ENCODE measurements at places on chromosomes 2 and 18. TPM values are rescaled to one million over a fixed set of nuclear protein-coding genes. Genes with fewer than 3 reads are reported as not detected.
A peak's percentile ranks its signal among the peaks of the same experiment; 100 is the strongest.

DNA sequence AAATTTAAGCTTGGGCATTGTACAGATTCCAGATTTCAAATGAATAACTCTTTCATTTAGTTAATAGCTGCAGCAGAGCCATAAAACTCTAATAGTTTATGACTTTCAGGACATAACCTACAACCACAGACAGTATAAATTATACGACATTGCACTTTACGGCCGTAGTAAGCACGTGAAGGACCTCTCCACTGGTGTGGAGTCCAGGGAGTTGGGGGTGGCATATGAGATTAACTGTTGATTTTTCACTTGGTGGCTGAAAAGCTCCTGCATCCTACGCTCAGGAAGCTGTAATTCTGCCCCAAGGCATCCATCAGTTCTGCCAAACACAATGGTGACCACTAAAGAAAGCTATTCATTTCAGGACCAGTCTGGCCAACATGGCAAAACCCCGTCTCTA is 376.2 kb downstream of the SOX11 start:
- H3K4me1 ChIP-seq, result no peaks in the 10 kb centered on the region
- no peak overlapping the region for H3K4me3 ChIP-seq
- no peak overlapping the region for H3K27ac ChIP-seq
- H3K27me3 ChIP-seq, result no peaks in the 10 kb centered on the region

GRCh38 chr18:1244397-1245122 is 339.9 kb downstream of the ADCYAP1 start:
- H3K36me3 ChIP-seq, result no peaks in the 10 kb centered on the region
- no peak overlapping the region for H3K4me3 ChIP-seq
- no peaks in the 10 kb centered on the region for H3K4me1 ChIP-seq
- no peaks in the 10 kb centered on the region for H3K27me3 ChIP-seq
- DNase-seq, result no peak
- no peak overlapping the region for H3K27ac ChIP-seq

- no peak overlapping the region for H3K27ac ChIP-seq
- H3K36me3 ChIP-seq, result no peaks in the 10 kb centered on the region
- no peak overlapping the region for H3K4me3 ChIP-seq
- H3K27me3 ChIP-seq, result no peaks in the 10 kb centered on the region
- no peaks in the 10 kb centered on the region for H3K4me1 ChIP-seq
- DNase-seq, result no peak
Measured at GRCh38 chr18:58947136-58947732, 82.6 kb downstream of the ZNF532 start.

- H3K4me3 ChIP-seq, result no peak overlapping the region
- no peaks in the 10 kb centered on the region for H3K27me3 ChIP-seq
- H3K27ac ChIP-seq, result no peak overlapping the region
Measured at GRCh38 chr2:172969609-172970008, 106.0 kb upstream of the MAP3K20 start.

DNA sequence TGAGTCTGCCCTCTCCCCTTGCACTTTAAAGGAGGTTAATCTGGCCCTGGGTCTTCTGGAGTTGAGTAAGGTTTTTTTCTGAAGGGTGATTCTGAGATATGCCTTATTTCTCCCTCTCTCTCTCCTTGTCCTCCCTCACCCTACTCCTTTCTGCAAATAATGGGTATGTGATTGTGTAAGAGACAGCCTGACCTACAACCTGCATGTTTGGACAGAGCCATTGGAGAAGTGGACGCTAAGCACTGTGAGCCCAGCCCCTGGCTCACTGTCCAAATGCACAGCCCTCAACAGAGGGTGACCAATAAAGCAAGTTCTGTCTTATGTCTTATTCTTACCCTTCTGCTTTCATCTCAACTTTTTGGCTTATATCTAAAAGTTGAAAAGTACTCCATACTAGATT is 71.5 kb downstream of the SPP2 start:
- no peaks in the 10 kb centered on the region for H3K4me1 ChIP-seq
- DNase-seq, result no peak
- H3K27ac ChIP-seq, result no peak overlapping the region
- no peak overlapping the region for H3K4me3 ChIP-seq
- no peaks in the 10 kb centered on the region for H3K27me3 ChIP-seq
- no peaks in the 10 kb centered on the region for H3K36me3 ChIP-seq

DNA sequence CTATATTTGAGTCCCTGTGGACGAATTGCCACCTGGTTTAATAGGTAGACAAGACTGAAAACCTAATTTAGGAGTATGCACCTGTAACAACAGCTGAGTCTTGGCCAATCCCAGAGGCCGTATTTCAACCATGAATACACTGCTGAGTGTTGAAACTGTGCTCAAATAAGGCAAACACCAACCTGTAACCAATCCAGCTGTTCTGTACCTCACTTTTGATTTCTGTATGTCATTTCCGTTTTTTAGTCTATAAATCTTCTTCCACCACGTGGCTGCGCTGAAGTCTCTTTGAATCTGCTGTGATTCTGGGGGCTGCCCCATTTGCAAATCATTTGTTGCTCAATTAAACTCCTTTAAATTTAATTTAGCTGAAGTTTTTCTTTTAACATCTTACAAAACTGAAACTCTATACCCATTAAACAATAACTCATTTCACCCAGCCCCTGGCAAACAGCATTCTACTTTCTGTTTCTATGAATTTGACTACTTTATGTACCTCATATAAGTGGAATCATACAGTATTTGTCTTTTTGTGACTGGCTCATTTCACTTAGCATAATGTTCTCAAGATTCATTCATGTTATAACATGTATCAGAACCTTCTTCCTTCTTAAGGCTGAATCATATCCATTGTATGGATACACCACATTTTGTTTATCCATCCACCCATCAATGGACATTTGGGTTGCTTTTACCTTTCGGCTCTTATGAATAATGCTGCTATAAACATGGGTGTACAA is 7.5 kb upstream of the YPEL5 start:
- no peak overlapping the region for H3K4me3 ChIP-seq
- H3K36me3 ChIP-seq, result no peaks in the 10 kb centered on the region
- H3K27ac ChIP-seq, result no peak overlapping the region
- no peaks in the 10 kb centered on the region for H3K4me1 ChIP-seq
- H3K27me3 ChIP-seq, result no peaks in the 10 kb centered on the region

- H3K4me3 ChIP-seq, result no peak overlapping the region
- no peak for DNase-seq
- no peaks in the 10 kb centered on the region for H3K36me3 ChIP-seq
- H3K27ac ChIP-seq, result no peak overlapping the region
- H3K27me3 ChIP-seq, result no peaks in the 10 kb centered on the region
- no peaks in the 10 kb centered on the region for H3K4me1 ChIP-seq
Measured at GRCh38 chr18:36942264-36942663, 113.3 kb downstream of the KIAA1328 start.

- no peak overlapping the region for H3K27ac ChIP-seq
- no peaks in the 10 kb centered on the region for H3K36me3 ChIP-seq
- H3K27me3 ChIP-seq, result no peaks in the 10 kb centered on the region
- peak; percentile 87 for DNase-seq
Measured at GRCh38 chr2:23292024-23292423, 93.0 kb upstream of the KLHL29 start.

DNA sequence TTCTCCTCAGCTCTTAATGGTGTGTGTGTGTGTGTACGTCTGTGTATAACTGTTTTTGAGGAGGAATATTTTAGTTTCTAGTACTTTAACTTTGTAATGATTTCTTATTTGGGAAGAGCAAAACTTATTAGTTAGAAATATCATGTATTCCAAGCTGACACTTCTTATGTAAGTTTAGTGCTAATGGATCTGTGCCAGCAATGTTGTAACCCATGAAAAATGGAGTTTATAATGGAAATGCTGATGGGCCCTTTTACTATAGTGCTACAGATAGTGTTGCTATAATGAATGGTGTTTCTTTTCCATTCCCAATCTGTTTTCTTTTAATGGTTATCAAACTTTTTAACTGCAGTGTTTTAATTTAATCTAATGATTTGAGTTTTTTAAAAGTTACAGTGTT is 49.8 kb upstream of the OTX1 start:
- peaks cover 3% of the 10 kb centered on the region for H3K4me1 ChIP-seq
- H3K36me3 ChIP-seq, result peaks cover 15% of the 10 kb centered on the region
- no peak overlapping the region for H3K27ac ChIP-seq
- H3K4me3 ChIP-seq, result no peak overlapping the region
- DNase-seq, result no peak
- no peaks in the 10 kb centered on the region for H3K27me3 ChIP-seq

- DNase-seq, result no peak
- H3K36me3 ChIP-seq, result no peaks in the 10 kb centered on the region
- no peaks in the 10 kb centered on the region for H3K4me1 ChIP-seq
- no peak overlapping the region for H3K4me3 ChIP-seq
- H3K27me3 ChIP-seq, result no peaks in the 10 kb centered on the region
Measured at GRCh38 chr2:111031546-111032478, 88.9 kb upstream of the BCL2L11 start.

DNA sequence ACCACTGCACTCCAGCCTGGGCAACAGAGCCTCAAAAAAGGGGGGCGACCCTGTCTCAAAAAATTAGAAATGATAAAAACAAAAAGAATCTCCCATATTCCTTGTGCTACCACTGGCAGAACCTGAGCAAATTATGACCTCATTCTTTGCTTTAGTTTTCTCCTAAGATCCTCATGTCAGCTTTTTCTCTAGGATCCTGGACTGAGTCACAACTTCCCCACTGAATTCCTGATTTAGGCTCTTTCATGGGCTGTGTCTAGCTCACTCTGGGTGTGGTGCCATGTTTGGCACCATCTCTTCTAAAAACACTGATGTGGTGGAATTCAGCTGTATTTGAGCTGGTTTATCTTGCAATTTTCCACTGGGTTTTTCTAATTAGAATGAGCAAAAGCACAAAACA is 37.1 kb downstream of the EXOC6B start:
- no peaks in the 10 kb centered on the region for H3K27me3 ChIP-seq
- H3K36me3 ChIP-seq, result no peaks in the 10 kb centered on the region
- no peak for DNase-seq
- no peak overlapping the region for H3K4me3 ChIP-seq
- peaks cover 17% of the 10 kb centered on the region for H3K4me1 ChIP-seq
- no peak overlapping the region for H3K27ac ChIP-seq

DNA sequence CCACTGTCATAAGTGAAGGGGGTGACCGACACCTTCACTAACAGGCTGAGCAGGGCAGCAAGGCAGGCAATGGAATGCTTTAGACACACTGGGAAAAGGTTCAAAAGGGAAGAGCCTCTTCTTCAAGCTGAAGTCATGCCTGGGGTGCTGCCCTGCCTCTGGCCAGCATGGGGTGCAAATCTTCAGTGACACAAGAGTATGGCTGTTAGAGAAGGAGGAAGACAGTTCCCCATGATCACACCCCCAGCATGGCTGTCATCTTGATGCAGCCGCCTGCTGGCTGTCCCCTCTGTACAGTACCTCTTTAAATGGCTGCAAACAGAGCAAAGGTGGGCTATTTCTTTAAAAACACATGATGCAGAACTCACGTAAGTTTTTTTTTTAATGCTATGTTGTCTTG is 71.9 kb downstream of the INPP4A start:
- peaks cover 27% of the 10 kb centered on the region for H3K4me1 ChIP-seq
- H3K27ac ChIP-seq, result no peak overlapping the region
- H3K36me3 ChIP-seq, result peaks cover 7% of the 10 kb centered on the region
- no peak for DNase-seq
- H3K4me3 ChIP-seq, result no peak overlapping the region

GRCh38 chr2:185628985-185629384 is 109.6 kb upstream of the FSIP2 start:
- no peaks in the 10 kb centered on the region for H3K4me1 ChIP-seq
- H3K4me3 ChIP-seq, result no peak overlapping the region
- no peaks in the 10 kb centered on the region for H3K27me3 ChIP-seq
- H3K36me3 ChIP-seq, result no peaks in the 10 kb centered on the region
- no peak for DNase-seq
- no peak overlapping the region for H3K27ac ChIP-seq

DNA sequence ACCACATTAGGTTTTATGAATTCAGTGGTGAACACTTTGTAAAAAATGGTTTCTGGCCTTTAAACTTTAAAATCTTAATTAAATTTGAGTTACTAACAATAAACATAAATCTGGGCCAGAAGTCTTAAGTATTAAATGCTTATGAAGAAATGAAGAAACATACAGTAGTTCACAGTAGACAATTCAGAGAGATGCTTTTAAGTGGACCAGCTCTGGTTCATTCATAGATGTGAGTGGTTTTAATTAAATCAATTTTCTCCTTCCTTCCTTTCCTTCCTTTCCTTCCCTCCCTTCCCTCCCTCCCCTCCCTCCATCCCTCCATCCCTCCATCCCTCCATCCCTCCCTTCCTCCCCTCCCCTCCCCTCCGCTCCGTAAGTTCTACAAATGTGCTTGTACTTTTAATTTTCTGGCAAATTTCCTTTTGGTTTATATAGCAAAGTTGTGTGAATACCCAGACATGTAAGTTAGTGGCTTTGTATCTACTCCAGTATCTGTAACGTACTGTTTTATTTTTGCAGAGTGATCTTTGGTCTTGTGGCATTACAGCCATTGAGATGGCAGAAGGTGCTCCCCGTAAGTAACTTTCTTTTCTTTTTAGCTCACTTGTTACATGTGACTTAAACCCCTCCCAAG is 136.5 kb downstream of the MAP4K4 start:
- H3K4me1 ChIP-seq, result peaks cover 15% of the 10 kb centered on the region
- H3K27ac ChIP-seq, result no peak overlapping the region
- no peak overlapping the region for H3K4me3 ChIP-seq
- DNase-seq, result no peak
- H3K36me3 ChIP-seq, result peaks cover 29% of the 10 kb centered on the region

- no peaks in the 10 kb centered on the region for H3K36me3 ChIP-seq
- peaks cover 6% of the 10 kb centered on the region for H3K4me1 ChIP-seq
Measured at GRCh38 chr2:163732727-163733126, 3.1 kb downstream of the FIGN start.

- H3K27me3 ChIP-seq, result no peaks in the 10 kb centered on the region
- peaks cover 5% of the 10 kb centered on the region for H3K4me1 ChIP-seq
- no peaks in the 10 kb centered on the region for H3K36me3 ChIP-seq
- H3K27ac ChIP-seq, result no peak overlapping the region
Measured at GRCh38 chr2:38947241-38948239, 57.9 kb downstream of the ARHGEF33 start.

- no peak overlapping the region for H3K27ac ChIP-seq
- H3K4me1 ChIP-seq, result peaks cover 10% of the 10 kb centered on the region
- no peaks in the 10 kb centered on the region for H3K36me3 ChIP-seq
- H3K27me3 ChIP-seq, result no peaks in the 10 kb centered on the region
- H3K4me3 ChIP-seq, result no peak overlapping the region
Measured at GRCh38 chr2:158034198-158034866, 67.3 kb upstream of the UPP2 start.

Gene KYNU
- total RNA-seq, result 3.7 TPM

Gene DOCK10
- 9.8 TPM for total RNA-seq

Gene SERPINB4
- 77.3 TPM for total RNA-seq

Gene CNOT9
- 46.4 TPM for total RNA-seq

Gene TBR1
- not detected for total RNA-seq

Gene DLX1
- total RNA-seq, result not detected

Gene IWS1
- total RNA-seq, result 40.8 TPM

Gene PSD4
- total RNA-seq, result 39.0 TPM

Gene CDK5R2
- total RNA-seq, result 0.49 TPM

Gene CDH2
- 3.7 TPM for total RNA-seq
